ENCODE measurements at places on chromosomes 12 and 14. TPM values are rescaled to one million over a fixed set of nuclear protein-coding genes. Genes with fewer than 3 reads are reported as not detected.

Gene DCN
- 72.0 TPM for total RNA-seq

Gene RARG
- 47.0 TPM for total RNA-seq

Gene KCNH3
- total RNA-seq: 0.33 TPM

Gene CRIP1
- 5.1 TPM for total RNA-seq

Gene HOXC12
- total RNA-seq: not detected

Gene DPPA3
- not detected for total RNA-seq

Measured in smooth muscle cell of the pulmonary artery (primary cell).